ENCODE measurements at places on chromosomes 4 and X.

DNA sequence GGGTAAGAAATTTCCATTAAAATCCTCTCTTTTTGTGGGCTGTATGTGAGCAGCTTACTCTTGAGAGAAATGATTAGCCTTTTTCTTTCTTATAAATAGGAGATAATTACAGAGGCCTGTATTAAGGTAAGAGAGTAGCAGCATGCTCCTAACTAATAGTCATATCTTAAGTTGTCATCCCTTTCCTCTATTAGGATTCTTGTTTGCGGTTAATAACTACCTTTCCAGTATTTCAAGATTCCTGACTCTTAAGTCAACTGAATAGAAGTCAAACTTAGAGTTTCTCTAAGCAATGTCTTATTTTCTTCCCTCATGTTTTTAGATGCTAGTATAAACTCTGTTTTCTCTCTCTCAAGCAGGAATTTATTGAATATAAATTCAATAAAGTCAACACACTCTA is 139.9 kb upstream of the GPRIN3 start:
- DNase-seq, result no peak

DNA sequence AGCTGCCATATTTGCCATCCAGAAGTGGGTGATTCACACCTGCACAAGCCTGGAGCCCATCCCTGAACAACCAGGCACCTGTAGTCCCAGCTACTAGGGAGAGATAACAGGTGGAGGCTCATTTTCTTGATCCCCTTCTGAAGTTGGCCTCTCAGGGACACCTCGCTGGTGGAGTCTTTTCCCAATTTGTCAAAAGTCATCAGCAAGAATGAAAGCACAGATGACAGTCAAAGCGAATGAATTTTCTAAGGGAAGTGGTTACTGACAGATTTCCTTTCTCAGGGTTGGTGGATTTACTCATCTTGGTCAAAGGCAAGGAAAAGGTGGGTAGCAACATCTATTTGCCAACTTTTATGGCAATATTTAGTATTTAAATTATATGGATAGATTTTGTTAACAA is 36.5 kb downstream of the FGFBP1 start:
- DNase-seq, result no peak

DNA sequence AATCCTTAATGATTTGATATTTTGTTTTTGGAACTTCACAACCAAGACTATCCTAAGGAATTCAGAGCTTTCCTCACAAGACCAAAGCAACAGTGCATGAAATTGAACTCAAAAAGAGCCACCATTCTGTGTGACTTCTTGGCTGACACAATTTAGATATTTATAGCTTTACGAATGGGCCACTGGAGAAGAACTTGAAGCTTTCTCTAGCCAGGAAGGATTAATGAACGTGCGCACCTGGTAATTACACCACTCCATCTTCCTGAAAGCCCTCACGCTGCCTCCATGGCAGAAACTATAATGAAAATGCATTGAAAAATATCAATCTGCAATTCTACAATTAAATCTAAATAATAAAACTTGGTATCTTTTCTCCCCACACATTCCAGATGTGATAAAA is 1057.8 kb downstream of the DMD start:
- DNase-seq, result no peak

DNA sequence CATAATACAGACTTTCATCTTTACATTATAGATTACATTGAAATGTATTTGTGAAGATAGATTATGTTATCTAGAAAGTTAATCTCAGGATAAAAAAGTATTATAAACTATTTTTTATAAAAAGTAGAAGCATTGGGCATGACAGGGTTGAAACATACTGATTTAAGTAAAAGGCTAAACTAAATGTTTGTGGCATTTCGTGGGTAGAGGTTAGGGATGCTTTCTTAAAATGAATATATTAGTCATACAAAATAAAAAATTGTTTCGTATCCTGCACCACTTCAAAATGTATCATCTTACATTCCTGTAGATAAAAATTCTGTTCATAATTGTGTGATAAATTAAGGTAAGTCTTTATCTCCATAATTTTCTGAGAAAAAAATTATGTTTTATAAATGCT is 603.6 kb downstream of the SPRY1 start:
- DNase-seq, result no peak

GRCh38 chr4:188396037-188396436 is 256.8 kb downstream of the TRIML1 start:
- DNase-seq, result no peak

Data from memory B cell (primary cell).